SJCRH30 (cell line): ENCODE measurements at places on chromosomes 13 and 19.
A peak's percentile ranks its signal among the peaks of the same experiment; 100 is the strongest.

DNA sequence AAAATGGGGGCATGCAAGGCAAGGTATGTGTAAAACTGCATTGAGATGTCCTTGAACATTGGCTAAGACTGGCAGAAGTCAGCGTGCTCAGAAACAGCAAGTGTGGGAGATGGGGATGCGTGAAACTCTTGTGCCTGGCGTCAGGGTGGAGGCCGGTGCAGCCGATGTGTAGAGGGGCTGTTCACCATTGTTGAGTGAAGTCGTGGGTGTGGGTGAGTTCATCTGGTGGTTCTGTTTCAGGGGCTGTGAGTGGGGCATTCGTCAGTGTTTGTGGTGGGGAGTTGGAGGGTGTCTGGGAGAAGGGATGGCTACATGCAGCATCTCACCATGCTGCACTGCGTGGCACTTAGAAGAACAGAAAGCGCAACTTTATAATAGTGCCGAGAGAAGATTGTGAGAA lies 11.4 kb upstream of the MIA start:
- peaks cover 75% of the 10 kb centered on the region for H3K36me3 ChIP-seq
- DNase-seq, result no peak
- H3K4me1 ChIP-seq, result no peaks in the 10 kb centered on the region
- H3K4me3 ChIP-seq, result no peak overlapping the region

- peak; percentile 60 for DNase-seq
- H3K4me3 ChIP-seq, result no peak overlapping the region
- H3K27me3 ChIP-seq, result peaks cover 8% of the 10 kb centered on the region; the same call in 1 of the 2 replicates
- no peaks in the 10 kb centered on the region for H3K36me3 ChIP-seq
- H3K4me1 ChIP-seq, result no peaks in the 10 kb centered on the region
- H3K27ac ChIP-seq, result no peak overlapping the region
Measured at GRCh38 chr19:19554074-19555023, 16.3 kb downstream of the CILP2 start.

DNA sequence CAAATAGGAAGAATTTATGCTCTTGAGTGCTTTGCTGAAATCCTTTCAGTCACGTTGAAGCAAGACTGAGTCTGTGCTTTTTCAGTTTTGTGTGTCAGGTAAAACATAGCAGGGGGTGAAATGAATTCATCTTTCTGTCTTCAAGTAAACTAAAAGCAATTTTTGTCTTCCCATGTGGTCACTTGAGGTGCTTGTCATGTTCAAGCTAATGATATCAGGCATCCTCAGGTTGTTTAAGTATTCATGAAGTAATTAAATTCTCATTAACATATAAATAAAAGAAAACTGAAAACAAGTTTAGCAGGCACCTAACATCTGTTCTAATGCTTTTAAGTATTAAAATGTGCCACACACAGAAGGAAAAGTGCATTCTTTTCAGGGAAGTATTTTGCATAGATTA lies 2701.3 kb downstream of the PCDH9 start:
- H3K4me3 ChIP-seq, result no peak overlapping the region
- H3K27ac ChIP-seq, result no peak overlapping the region
- no peaks in the 10 kb centered on the region for H3K4me1 ChIP-seq
- DNase-seq, result no peak
- H3K36me3 ChIP-seq, result no peaks in the 10 kb centered on the region
- H3K27me3 ChIP-seq, result no peaks in the 10 kb centered on the region

- no peak within 1 kb of the TSS for H3K4me3 ChIP-seq
- DNase-seq, result no peak
- H3K27ac ChIP-seq, result no peak within 1 kb of the TSS
- no peaks in the 10 kb centered on the region for H3K27me3 ChIP-seq
- H3K4me1 ChIP-seq, result no peaks in the 10 kb centered on the region
- no peaks in the 10 kb centered on the region for H3K36me3 ChIP-seq
Measured at GRCh38 chr19:55831846-55832245, at the start of gene NLRP11. Gene NLRP11, minus strand, starts transcription at chr19:55831999. Its CDS starts 13,825 bp downstream, at chr19:55818174.

- H3K4me3 ChIP-seq, result peak overlapping the region; percentile 55
- 0 out of 2 replicates have a peak, but pooled peaks cover 3% of the 10 kb centered on the region for H3K36me3 ChIP-seq
- H3K27me3 ChIP-seq, result no peaks in the 10 kb centered on the region
- H3K27ac ChIP-seq, result peak overlapping the region; percentile 48
Measured at GRCh38 chr13:113448885-113449692, 4.2 kb downstream of the ADPRHL1 start.

DNA sequence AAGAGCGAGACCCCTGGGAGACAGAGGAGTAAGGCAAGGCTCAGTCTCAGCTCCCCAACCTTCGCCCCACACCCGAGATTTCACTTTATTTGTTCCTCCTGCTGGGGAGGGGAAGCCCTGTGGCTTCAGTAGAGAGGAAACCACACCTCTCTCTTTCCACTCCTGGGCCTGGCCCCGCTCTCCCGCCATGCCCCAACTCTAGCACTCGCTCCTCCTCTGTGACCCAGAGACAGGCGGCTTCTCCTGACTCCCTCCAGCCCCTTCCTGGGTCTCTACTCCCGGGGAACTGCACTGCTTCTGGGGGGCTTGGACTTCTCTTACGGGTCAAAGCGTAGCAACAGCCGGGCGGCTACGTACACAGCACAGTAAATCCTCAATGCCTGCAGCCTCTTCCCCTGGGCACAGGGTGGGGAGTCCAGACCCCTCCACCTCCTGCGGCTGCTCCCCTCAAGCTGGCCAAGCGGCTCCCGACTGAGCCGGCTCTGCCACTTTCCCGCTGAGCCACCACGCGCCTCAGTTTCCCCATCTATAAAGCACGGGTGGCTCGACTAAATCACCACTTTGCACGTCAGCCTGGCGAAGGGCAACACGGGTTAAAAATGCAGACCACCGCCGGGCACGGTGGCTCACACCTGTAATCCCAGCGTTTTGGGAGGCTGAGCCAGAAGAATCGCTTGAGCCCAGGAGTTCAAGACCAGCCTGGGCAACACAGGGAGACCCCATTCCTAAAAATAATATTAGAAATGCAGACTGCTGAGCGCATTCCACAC lies 1.4 kb downstream of the RNF126 start:
- peak overlapping the region; percentile 96 for H3K4me3 ChIP-seq
- no peaks in the 10 kb centered on the region for H3K27me3 ChIP-seq
- H3K36me3 ChIP-seq, result no peaks in the 10 kb centered on the region; the same call in 1 of the 2 replicates
- H3K27ac ChIP-seq, result 0 out of 2 replicates have a peak overlapping the region, but pooled peaks have one; percentile 38

DNA sequence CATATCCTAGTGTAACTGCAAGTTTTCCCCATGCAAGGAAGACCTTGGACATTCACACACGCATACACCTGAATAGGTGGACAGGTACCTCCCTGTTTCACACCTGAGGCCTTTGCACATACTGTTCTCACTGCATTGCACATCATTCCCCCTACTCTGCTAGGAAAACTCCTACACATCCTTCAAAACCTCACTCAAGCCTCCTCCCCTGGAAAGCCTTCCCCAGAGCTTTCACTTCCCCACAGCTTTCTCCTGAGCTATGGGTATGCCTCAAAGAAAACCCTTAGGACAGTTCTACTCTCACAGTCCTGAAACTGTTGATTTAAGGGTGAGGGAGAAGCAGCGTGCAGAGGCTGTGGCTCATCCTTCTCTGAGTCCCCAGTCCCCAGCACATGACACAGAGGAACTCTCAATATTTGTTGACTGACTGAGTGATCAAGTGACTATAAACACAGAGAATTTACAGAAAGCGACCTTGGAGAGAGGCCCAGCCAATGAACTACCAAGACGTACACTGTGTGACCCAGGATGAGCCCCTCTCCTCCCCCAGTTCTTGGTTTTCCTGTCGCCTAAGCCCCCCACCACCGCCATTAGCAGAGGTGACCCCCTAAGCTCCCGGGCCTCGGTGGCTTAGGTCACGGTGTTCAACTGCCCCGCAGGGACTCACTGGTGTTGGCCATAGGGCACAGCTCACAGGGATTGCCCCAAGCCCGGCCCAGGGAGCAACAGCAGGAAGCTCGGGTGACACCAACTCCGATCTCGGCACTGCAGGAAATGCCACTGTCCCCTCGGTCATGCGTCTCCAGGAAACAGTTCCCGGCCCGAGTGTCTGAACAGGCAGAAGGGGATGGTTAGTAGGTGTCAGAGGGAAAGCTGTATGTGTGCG lies 40.6 kb downstream of the FBN3 start:
- no peaks in the 10 kb centered on the region for H3K36me3 ChIP-seq
- no peak for DNase-seq
- H3K4me1 ChIP-seq, result no peaks in the 10 kb centered on the region
- no peak overlapping the region for H3K27ac ChIP-seq
- H3K4me3 ChIP-seq, result no peak overlapping the region
- no peaks in the 10 kb centered on the region for H3K27me3 ChIP-seq

- peaks cover 49% of the 10 kb centered on the region for H3K36me3 ChIP-seq
- no peaks in the 10 kb centered on the region for H3K4me1 ChIP-seq
- H3K4me3 ChIP-seq, result no peak overlapping the region
- no peaks in the 10 kb centered on the region for H3K27me3 ChIP-seq
- DNase-seq, result no peak
Measured at GRCh38 chr19:41904118-41904870, 21.3 kb downstream of the ARHGEF1 start.

DNA sequence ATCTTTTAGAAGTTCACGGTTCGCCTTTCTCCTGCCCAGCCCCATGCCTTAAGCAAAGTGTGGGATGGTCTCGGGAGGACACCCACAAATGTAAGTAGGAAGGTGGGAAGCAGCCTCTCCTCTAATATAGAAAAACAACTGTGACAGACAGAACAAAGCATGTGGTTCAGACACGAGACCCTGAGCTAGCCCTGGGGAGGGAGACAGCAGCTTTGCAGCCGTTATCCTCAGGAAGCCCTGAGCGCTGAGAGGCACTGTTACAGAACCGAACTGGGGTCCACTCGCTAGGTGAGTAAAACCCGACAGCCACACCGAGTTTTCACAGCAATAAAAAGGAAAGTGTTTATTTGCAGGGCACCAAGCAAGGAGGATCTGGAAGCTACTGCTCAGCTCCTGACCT lies 210.6 kb downstream of the UQCRFS1 start:
- no peaks in the 10 kb centered on the region for H3K4me1 ChIP-seq
- no peak overlapping the region for H3K4me3 ChIP-seq
- no peak for DNase-seq
- H3K27me3 ChIP-seq, result no peaks in the 10 kb centered on the region; the same call in 1 of the 2 replicates

DNA sequence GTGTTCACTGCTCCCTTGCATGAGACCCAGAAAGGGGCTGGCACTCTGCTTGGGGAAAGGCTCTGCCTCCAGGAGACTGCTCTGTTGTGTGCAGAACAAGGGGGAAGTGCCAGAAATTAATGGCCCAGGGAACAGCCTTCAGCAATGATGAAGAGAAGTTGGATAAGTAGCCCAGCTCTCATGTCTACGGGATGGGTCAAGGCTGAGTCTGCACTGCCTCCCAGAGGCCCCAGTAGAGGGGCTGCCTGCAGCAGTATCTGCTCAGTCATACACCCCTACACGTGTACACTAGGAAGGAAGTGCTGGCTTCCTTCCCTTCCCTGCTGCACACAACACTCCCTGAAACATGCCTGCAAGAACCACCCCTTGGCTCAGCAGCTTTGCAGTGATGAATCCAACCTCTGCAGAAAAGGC lies 54.6 kb upstream of the URI1 start:
- H3K36me3 ChIP-seq, result no peaks in the 10 kb centered on the region
- no peak for DNase-seq
- H3K27me3 ChIP-seq, result no peaks in the 10 kb centered on the region
- no peak overlapping the region for H3K4me3 ChIP-seq
- no peak overlapping the region for H3K27ac ChIP-seq

DNA sequence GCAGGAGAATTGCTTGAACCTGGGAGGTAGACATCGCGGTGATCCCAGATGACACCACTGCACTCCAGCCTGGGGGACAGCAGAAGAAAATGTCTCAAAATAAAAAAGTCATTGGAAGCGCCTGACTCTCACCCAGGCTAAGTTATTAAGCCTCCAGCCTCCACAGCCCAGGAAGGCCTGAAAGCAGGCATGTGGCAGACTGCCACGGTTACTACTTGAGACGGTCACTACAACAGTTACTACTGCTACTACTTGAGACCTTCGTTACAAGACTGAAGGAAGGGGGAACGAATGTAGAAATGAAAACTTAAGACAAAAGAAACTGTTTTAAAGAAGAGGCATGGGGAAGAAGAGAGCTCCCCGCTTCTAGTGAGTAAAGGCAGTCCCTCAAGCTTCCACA lies 9.6 kb downstream of the PRR22 start:
- H3K4me1 ChIP-seq, result no peaks in the 10 kb centered on the region
- no peak overlapping the region for H3K4me3 ChIP-seq

- H3K4me3 ChIP-seq, result no peak overlapping the region
- H3K27ac ChIP-seq, result no peak overlapping the region
- H3K36me3 ChIP-seq, result no peaks in the 10 kb centered on the region
- no peaks in the 10 kb centered on the region for H3K27me3 ChIP-seq
Measured at GRCh38 chr13:101970341-101970740, 431.5 kb downstream of the FGF14 start.

DNA sequence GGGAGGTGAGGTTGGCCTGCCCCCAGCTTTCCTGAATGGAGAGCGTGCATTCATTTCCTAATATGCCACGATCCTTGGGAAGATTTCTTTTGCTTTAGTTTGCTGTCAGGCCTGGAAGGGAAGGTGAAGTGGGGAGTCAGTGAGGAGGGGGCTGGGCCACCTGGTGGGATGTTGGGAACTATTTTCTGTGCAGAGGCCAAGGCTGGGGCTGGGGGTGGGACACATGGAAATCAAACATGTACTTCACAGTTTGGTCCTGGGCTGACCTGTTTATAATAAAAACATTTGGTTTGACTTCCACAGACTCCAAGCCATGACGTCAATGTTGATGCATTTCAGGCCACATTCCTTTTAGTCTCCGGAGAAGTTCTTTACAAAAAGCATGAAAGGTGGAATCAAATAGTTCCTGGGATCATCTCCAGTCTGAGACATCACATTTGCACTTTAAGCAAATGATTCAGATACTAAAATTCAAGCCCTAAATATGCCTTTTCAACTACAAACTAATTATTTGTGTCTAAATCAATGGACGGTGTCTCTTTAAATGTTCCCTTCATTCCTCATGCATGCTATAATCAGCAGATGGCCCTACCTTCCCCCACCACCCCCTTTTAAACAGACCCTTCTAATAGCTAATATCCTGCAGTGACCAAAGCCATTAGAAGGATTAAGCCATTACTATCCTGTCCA lies 41.5 kb upstream of the MEDAG start:
- H3K4me1 ChIP-seq, result peaks cover 41% of the 10 kb centered on the region
- peaks cover 37% of the 10 kb centered on the region for H3K36me3 ChIP-seq
- no peaks in the 10 kb centered on the region for H3K27me3 ChIP-seq
- H3K27ac ChIP-seq, result peak overlapping the region; percentile 88
- DNase-seq, result peak; percentile 68

DNA sequence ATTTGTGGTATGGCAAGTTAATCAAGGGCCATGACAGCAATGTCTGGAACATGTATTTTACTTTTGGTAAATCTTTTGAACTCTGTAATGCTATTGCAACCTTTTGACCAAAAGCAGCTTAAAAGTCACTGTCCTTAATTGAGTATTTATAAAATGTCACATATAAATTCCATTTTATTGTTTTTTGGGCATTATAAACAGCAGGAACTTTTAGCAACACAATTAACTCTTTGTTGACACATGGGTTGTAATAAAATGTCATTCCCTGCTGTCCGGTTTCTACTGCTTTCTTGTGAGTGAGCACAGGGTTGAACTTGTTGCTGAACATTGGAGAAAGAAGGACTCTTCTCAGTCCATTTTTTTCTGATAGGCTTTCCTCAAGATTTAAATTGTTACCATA lies 1923.1 kb downstream of the PCDH9 start:
- H3K36me3 ChIP-seq, result no peaks in the 10 kb centered on the region
- no peak overlapping the region for H3K4me3 ChIP-seq
- no peak for DNase-seq
- H3K4me1 ChIP-seq, result no peaks in the 10 kb centered on the region
- H3K27ac ChIP-seq, result no peak overlapping the region

- H3K36me3 ChIP-seq, result peaks cover 48% of the 10 kb centered on the region
- peak overlapping the region; percentile 93 for H3K4me3 ChIP-seq
- peak; percentile 78 for DNase-seq
- H3K27ac ChIP-seq, result peak overlapping the region; percentile 90
- no peaks in the 10 kb centered on the region for H3K27me3 ChIP-seq
Measured at GRCh38 chr19:58279042-58279924, 528 bp downstream of the ZNF8 start.
